T follicular helper cell (primary cell): ENCODE measurements at places on chromosomes 4 and X.

- no peak for DNase-seq
Observed at GRCh38 chr4:176549161-176549865, 229.5 kb downstream of the SPCS3 start.

DNA sequence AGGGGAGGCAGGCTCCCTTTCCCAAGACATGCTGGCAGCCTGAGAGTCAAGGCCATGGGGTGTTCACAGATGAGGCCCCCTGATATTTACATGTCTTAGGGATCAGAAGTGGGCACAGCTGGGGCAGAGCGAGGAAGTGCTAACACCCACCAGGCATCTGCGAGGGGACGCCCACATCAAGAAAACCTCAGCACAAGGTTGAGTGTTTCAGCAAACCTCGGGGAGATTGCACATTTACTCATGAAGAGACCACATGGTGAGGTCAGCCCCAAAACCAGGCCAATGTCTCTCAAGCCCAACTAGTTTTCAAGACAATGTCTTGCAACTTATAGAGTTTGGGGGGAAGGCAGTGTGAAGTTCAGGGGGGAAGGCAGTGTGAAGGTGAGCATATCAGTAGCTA, 55.2 kb downstream of the CLNK start:
- no peak for DNase-seq

DNA sequence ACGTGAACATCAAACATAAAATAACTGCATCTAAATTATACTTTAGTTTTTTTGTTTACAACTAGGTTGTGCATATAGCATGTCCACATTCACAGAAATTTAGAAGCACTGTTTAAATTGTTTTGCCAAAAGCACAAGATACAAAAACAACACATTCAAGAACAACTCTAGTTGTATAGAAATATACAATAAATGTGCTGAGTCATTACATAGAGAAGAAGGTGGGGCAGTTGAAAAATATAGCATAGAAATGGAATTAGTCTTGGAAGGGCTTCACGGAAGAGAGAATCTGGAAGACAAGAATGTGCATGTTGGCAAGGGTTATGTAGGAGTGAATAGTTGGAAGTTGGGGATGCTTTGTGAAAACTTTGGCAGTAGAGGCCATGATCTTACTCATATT, 239.0 kb upstream of the GLRA2 start:
- DNase-seq, result no peak

- DNase-seq, result no peak
Observed at GRCh38 chr4:170682558-170683294, 593.0 kb upstream of the AADAT start.

GRCh38 chr4:62006108-62006507, 806.0 kb downstream of the ADGRL3 start:
- no peak for DNase-seq

- DNase-seq, result no peak
Observed at GRCh38 chr4:157564771-157565170, 344.2 kb downstream of the GRIA2 start.

DNA sequence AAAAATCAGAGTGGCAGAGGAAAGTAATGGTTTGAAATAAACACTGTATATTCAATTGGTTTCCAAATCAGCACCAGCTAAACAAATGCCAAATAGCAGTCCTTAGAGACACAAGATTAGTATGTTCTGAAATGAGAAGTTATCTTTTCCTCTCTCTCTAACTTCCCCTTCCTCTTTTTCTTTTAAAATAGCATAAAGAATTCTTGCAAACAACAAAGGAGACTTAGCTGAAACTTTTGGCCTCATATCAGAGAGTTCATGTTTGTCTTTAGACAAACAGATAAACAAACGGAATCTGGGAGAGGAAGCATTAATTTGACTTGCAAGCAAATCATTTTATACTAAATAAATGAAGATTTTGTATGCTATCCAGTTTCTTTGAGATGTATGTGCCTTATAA, 399.0 kb downstream of the GBA3 start:
- DNase-seq, result no peak

DNA sequence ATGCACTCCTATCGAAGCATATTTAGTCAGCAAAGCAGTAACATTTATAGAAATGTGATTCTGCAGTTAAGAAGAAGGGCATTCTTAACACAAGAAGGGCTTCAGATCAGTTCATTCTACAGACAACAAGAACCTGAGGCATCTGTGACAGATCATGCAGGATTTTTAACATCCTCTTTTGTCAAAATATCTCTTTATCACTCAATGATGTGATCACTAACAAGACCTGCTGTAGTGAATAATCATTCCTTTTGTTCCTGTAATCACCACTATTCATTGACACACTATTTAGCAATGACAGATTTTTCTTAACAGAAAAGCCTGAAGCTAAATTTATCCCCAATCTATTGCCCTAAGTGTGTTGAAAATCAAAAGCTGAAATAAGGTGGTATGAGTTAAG, 47.8 kb upstream of the ARHGAP24 start:
- DNase-seq, result no peak

GRCh38 chrX:134480061-134480460, 20.1 kb downstream of the HPRT1 start:
- DNase-seq, result no peak

DNA sequence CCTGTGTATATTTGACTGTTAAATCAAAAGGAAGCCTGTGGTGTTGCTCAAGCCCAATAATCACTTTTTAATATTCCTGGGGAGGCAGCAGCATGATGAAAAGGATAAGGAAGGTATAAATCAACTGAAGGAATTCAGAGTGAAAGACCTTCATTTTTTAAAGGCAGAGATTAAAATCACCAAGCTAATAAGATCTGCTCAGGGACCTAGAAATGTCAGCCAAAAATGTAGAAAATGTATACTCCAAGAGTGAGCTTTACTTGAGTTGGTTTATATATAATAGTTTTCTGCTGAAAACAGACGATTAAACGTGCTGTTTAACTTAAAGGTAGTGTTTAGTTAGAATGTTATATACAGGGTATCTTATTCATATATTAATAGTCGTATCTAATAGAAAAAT, 549.3 kb downstream of the IQCM start:
- no peak for DNase-seq

GRCh38 chr4:62849696-62850095, 1559.6 kb downstream of the TECRL start:
- no peak for DNase-seq

- no peak for DNase-seq
Observed at GRCh38 chr4:76779740-76780459, 118.0 kb downstream of the SOWAHB start.

GRCh38 chrX:16022580-16023200, 100.7 kb upstream of the GRPR start:
- DNase-seq, result no peak

DNA sequence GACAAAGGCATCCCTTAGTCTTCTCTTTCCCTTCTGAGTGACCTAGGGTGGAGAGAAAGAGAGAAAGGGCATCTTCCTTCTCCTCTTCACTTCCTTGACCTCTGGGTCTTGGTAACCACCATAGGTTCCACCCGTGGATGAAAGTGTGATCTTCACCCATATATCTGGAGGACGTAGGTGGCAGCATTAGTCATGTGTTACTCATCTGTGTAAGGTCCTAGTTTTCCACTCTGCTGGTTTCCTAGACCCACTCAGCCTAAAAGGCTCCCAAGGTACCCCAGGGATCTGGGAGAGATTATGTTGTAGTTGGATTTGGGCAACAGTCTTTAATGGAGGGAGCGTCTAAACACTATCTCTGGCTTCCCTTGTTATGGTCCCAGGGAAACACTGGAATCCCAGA, 45.5 kb upstream of the RAB9B start:
- DNase-seq, result no peak

GRCh38 chr4:16537926-16538325, 311.7 kb upstream of the TAPT1 start:
- DNase-seq, result no peak

DNA sequence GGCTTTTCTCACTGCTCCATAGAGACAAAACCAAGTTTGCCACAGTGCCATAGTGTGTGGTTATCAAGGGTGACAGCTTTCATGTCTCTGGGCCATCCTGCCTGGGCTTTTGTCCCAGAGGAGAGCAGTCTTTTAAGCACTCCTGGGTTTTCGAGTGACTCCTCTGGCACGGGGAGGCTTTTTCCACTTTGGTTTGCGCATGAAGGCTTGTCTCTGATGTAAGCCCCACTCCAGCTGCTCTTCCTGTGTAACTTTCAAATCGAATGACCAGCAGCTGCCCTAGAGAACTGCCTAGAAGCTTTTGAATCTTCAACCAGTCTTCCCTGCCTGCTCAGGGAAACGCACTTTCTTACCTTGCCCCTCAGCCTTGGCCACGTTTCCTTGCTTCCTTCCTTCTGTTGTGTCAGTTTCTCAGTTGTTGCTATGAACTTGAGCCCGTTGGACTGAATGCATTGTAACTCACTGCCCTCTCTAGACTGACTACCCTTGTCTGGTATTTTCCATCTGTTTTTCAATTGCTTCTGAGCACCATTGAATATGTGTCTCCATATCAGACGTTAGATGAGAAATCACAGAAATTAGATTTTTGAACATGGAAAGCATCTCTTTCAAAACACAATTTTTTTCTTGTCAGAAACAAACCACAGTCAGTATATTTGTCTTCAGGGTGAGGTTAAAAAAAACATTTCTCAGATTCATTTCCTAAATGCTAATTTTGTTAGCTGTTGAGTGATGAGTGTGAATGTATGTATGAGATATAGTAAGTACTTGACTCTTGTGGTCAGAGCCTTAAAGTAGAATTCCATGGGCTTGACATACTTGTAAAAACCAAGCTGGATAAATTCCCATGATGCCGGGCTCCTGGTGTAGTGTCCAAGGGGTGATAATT, 45.3 kb downstream of the SLC9A6 start:
- no peak for DNase-seq

- no peak for DNase-seq
Observed at GRCh38 chr4:121728066-121728465, 31.3 kb upstream of the ANXA5 start.

DNA sequence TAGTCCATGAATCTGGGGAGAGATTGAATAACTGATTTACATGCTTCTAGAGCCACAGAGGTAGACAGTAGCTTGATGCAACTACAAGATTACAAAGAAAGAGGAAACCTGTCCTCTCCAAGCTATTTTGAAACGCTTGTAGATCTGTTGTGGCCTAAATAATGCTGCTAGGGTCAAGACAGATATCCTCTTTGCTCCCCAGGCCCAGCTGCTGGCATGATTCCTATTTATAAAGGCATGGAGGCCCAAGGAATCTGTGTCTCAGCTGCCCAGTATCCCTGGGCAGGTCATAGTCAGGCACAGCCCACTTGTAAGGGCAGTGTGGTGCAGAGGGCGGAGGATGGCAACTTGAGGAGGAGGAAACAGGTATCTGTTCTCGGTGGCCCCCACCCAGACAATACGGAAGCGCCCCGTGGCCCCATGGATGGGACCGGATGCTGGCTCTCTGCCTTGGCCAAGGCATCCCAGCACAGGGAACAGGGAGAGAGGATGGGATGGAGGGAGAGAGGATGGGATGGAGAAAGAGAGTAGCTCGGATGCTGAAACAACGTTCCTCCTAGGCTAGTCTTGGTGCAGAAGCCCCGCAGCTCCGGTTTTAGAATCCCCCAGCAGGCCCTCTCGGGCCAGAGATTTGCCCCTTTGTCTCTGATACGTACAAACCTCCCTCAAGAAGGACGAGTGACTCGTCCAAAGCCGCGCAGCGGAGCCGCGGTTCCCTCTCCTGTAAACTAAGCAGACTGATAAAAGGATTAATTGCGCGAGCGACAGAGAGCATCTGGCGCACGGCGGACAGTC, 767 bp upstream of the SMIM20 start:
- DNase-seq, result peak; percentile 6

DNA sequence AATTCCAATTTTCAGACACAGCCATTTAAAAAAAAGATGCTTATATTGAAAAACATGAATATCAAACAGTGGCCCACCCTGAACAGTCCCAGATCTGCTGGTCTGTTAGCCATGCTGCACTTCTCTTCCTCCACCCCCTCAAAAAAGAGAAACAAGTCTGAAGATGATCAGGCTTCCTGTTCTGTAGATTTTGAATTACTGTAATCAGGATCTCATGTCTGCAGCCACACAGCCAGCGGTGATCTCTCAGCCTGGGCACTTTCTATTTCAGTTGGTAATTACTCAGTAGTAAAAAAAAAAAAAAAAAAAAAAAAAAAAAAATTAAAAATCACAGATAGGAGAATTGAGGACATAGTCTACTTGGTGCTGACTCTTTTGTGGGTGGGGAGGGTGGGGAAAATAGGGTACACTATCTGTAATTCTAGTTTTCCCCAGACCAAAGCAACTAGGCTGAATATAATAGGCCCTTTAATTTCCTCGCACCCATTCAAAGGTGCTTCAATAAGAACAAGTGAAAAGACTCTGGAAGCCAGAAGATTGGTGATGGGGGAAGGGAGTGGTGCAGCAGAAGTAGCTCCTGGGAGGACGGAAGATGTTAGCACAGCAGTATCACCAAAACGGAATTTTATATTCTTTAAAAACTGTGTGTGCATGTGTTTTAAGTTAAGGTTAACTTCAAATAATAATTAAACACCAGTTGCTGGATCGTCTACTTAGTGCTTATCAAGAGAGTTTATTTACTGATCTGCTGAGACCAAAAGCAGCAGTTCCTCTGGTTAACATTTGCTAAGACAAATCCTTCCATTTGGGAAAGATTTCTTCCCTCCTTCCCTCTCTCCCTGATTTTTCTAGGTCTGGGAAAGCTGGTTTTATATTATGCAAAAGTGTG, 47.0 kb downstream of the SPRY1 start:
- DNase-seq, result no peak

- DNase-seq, result no peak
Observed at GRCh38 chr4:16844816-16845586, 53.4 kb downstream of the LDB2 start.

GRCh38 chr4:80072744-80073472, at the start of gene ANTXR2:
Gene ANTXR2, minus strand, starts transcription at chr4:80073229. Its CDS starts 669 bp downstream, at chr4:80072560.
- peak; percentile 48 for DNase-seq

- no peak for DNase-seq
Observed at GRCh38 chr4:121728798-121729226, 32.0 kb upstream of the ANXA5 start.

- no peak for DNase-seq
Observed at GRCh38 chr4:22595684-22596083, 79.8 kb upstream of the ADGRA3 start.

GRCh38 chr4:41535911-41536371, 2.0 kb upstream of the LIMCH1 start:
- DNase-seq, result no peak

- DNase-seq, result no peak
Observed at GRCh38 chr4:680928-681645, 6.7 kb downstream of the MYL5 start.

DNA sequence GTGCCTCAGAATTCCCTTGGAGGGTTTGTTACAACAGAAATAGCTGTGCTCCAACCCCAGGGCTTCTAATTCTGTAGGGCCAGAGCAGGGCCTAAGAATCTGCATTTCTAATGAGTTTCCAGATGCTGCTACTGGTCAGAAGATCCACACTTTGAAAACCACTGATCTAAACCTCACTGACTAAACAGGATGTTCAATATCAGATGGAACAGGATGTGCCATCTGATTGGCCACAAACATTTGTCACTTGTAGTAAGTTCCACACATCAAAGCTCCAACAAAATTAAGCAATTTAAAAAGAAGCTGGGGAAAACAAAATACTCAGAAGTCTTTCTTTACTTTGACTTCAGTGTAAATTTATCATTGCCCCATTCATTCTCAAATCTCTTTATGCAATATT, 14.3 kb downstream of the CASK start:
- DNase-seq, result no peak
